ENCODE measurements at places on chromosomes 1 and 21.
A peak's percentile ranks its signal among the peaks of the same experiment; 100 is the strongest.

DNA sequence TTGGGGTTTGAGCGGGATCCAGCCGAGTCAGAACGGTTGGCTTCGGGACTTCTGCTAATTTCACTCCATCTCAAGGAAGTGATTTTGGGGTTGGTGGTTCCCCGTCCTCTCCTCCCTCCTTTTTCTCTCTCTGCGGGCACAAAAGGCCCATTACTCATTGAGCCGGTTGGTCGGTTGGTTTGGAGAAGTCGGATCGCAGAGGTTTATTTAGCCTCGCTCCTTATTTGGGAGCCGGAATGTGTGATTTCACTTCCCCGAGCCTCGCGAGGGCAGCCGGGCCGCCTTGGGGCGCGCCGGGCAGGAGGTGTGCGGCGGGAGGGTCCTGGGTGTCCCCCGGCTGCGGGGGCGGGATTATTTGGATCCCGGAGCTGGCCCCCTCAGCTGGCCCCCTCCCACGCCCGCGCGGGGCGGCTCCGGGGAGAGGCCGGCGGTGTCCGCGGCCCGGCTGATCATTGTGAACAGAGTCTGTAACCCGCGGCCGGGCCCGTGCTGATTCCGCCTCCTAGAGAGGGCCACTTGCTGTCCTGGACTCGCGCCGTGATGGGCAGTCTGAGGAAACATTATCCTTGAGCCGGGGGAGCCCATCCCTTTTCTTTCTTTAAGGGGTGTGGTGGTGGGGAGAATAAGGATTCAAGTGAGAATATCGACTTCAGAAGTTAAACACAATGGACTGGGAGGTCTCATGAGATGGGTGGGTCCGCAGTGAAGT, 1.2 kb downstream of the MAPKAPK2 start:
- DNase-seq = no peak

- no peak for DNase-seq
Observed at GRCh38 chr1:99758073-99758511, 8.3 kb downstream of the FRRS1 start.

GRCh38 chr1:226626577-226626956, 78.0 kb downstream of the STUM start:
- peak; percentile 57 for DNase-seq

DNA sequence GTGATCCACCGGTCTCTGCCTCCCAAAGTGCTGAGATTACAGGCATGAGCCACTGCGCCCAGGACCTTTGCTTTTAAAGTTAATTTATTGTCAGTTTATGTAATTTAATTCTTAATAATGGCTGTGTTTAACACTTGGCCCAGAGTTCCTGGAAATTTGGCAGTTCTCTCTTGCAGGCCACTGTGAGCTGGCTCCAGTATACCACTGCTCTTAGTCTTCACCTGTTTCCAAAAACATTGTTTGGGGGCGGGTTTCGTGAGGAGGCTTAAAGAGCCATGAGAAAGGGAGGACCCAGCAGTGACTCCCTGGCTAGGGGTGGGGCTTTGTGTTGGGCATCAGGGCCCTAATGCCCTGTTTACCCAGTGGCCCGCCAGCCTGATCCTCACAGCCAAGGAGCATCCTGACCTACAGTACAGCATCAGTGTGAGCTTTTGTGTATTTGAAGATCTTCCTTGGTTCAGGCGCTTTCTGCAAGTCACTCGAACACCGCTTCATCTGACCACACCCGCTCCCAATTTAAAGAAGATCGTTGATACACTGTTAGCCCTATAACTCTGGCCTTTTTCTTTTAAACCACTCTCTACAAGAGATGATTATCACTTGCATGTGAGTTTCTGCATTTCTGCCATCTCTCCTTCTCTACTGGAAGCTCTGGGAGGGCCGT, 12.0 kb upstream of the BGLAP start:
- DNase-seq = no peak

DNA sequence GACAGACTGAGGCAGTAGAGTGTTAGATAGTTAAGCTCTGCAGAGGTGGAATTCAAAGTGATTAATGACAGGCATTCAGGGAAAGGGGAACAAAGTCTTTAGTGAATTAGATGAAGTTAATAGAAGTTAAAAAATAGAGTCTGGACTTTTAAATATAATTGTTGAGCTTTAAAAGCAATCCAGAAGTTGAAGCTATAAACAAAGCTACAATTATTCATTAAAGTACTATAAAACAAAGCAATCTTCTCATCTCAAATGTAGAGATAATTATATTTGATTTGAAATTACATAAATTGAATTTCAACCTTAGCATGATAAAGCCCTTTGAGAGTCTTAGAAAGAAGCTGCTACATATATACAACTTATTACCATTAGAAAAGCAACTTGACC, 710.6 kb downstream of the MRPL39 start:
- DNase-seq = no peak

GRCh38 chr1:154567386-154568156, at the start of gene CHRNB2:
TSS of gene CHRNB2 (plus strand) at chr1:154567778. CDS start at chr1:154568045, 267 bp downstream.
- DNase-seq = peak; percentile 52

DNA sequence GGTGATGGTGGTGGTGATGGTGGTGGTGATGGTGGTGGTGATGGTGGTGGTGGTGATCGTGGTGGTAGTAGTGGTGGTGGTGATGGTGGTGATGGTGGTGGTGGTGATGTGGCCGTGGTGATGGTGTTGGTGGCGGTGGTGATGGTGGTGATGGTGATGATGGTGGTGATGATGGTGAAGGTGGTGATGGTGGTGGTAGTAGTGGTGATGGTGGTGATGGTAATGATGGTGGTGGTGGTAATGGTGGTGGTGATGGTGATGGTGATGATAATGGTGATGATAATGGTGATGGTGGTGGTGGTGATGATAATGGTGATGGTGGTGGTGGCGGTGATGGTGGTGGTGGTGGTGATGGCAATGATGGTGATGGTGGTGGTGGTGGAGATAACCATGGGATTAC, 6.8 kb upstream of the COL6A2 start:
- no peak for DNase-seq

- DNase-seq = no peak
Observed at GRCh38 chr21:23936224-23936623, 1671.1 kb downstream of the MRPL39 start.

DNA sequence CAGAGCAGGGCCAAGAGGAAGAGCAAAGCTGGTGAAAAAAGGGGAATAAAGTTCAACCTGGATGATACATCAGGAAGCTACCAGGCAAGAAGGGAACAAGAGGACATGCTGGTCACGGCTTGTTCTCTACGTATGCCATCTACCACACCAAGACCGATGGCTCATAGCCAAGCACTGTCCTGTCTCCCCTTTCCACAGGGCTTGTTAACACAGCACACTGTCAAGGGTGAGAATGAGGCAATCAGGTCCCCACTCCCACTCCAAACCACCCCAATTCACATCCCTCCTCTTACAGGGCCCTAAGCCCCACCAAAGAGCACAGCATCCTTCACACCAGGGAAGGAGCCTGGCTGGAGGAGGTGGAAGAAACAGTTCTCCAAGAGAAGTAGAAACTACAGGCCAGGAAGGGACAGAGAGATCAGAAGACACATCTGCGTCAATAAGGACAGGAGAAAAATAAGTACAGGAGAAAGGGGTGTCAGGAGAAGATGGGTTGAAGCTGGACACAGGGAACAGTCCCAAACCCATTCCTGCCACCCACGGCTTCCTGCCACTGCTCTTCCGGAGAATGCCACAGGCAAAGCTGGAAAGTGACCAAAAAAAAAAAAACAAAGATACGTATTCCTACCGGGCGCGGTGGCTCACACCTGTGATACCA, 923 bp upstream of the SHC1 start:
- no peak for DNase-seq

GRCh38 chr21:33395891-33396331, 7.3 kb upstream of the IFNGR2 start:
- no peak for DNase-seq

GRCh38 chr1:39136638-39137037, 67.9 kb upstream of the MACF1 start:
- DNase-seq = no peak

GRCh38 chr1:16164213-16165072, 8.6 kb upstream of the EPHA2 start:
- DNase-seq = no peak

DNA sequence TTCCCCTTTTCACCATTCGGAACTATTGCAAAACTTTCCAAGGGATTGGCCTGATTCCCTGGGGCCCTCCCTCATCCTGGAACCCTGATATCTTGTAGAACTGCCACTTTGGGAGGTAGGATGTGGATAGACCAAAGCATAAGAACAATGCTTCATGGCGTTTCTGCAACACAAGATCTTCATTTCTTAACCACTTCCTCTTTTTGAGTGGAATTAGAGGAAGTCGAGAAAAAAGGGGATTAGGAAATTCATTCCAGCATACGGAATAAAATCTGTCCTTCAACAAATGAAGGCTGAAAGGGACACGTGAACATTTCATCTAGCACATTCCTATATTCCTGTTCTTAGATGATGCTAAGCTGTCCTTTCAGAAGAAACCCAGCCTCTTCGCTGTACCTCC, 149.3 kb downstream of the HUNK start:
- DNase-seq = no peak

DNA sequence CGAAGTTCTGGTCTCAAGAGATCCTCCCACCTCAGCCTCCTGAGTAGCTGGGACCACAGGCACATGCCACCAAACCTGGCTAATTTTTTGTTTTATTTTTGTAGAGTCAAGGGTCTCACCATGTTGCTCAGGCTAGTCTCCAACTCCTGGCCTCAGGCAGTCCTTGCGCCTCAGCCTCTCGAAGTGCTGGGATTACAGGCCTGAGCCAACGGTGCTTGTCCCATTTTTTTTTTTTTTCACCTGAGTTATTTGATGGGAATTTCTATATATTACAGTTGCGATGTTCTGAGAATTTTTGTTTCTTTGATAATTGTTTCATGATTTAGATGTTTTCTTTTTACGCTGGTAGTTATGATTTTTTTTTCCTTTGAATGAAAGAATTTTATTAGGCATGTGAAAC, 2.5 kb downstream of the RABGAP1L start:
- no peak for DNase-seq

DNA sequence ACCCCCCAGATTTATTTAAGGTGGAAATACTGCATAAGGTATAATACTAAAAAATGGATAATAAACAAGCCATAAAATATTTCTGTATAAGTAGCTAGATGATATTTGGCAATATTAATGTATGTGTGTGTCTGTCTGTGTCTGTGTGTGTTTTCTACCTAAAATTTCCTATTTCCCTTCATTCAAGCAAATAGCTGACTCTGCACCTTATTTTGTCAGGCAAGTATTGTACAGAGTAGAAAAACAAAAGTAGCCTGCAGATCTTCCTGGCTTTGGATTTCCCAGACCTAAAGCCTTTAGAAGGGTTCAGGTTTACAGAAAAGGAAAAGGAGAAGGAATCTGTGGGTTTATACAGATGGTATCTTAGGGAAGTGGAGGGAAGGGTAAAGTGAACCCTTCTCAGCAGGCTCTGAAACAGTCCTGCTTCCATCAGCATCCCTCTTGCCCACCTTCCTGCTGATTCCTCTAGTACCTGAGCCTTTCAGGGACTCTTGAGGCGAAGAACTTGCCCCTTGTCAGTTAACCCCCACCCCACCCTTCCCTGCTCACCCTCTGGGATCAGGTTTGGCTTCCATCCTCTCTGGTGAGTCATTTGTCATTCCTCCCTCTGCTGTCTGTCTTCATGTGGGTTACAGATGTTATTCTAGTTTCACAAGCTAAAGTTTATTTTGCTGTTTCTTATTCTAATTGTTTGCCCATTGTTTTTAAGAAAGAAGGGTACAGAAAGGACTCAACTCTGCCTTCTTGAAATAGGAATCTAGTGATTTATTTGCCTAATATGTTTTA, 21.7 kb upstream of the RGS16 start:
- no peak for DNase-seq

GRCh38 chr1:82565146-82565545, 764.4 kb downstream of the ADGRL2 start:
- no peak for DNase-seq

- no peak for DNase-seq
Observed at GRCh38 chr1:89022167-89022959, at the start of gene GBP3. TSS of gene GBP3 (minus strand) at chr1:89022866. CDS start at chr1:89020721, 2,145 bp downstream.

DNA sequence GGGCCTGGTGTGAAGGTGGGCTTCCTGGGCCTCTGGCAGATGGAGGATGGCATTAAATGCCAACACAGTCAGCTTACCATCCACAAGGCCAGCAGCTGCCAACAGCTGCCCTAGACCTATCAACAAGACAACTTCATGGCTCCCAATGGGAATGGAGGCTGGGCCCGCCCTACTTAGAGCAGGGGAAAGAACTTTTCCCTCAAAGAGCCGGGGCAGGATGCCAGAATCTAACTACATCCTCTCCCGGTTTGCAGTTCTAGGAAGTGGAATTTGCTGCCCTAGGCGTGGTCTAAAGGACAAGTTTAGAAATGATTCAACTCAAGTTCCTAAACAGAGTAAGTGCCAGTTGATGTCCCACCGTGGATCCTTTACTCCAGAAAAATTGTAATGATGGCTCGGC, 13.1 kb downstream of the ICMT start:
- no peak for DNase-seq

DNA sequence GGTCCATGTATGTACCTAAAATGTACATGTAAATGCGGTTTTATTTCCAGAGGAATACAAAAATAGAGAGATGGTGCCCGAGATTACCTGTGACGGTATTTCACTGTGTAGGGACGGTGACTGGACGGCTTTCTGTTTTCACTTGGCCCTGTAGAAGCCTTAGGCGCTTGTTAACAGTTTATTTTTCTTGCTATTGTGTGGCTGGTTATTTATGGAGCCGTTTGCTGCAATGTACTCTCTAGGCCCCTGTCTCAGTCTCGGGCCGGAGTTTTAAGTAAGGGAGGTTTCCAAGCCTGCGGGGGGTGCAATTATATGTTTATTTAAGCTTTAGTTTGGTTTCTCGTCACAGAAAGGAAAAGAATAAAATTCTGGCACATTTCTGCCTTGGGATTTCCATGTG, 413 bp downstream of the EFCAB7 start:
- no peak for DNase-seq

DNA sequence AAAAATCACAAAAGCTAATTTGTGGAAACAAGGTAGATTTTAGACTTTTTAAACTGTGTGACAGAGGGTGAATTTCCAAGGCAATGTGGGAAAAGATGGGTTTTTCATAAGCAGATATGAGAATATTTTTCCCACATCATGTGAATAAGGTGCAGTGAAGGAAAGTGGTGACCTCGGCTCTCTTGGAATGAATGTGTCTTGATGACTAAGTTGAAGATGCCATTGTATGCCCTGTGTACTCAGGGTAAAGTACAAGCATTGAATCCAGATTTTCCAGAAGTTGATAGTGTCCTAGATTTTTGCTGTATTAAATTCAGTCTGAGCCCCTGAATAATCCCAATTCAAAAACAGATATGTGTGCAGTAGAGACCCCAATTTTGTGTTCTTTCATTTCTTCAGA, 442.6 kb upstream of the ADGRL2 start:
- DNase-seq = no peak

- DNase-seq = no peak
Observed at GRCh38 chr1:175399795-175400194, 207.2 kb upstream of the KIAA0040 start.

Data from activated T-helper 1 cell treated with anti-CD3 and anti-CD28 coated beads, Interleukin-2, amount 50 U/mL, for 16 hours (primary cell).